Non-pigmented ciliary epithelial cell (primary cell): ENCODE measurements at places on chromosomes 4 and X.

DNA sequence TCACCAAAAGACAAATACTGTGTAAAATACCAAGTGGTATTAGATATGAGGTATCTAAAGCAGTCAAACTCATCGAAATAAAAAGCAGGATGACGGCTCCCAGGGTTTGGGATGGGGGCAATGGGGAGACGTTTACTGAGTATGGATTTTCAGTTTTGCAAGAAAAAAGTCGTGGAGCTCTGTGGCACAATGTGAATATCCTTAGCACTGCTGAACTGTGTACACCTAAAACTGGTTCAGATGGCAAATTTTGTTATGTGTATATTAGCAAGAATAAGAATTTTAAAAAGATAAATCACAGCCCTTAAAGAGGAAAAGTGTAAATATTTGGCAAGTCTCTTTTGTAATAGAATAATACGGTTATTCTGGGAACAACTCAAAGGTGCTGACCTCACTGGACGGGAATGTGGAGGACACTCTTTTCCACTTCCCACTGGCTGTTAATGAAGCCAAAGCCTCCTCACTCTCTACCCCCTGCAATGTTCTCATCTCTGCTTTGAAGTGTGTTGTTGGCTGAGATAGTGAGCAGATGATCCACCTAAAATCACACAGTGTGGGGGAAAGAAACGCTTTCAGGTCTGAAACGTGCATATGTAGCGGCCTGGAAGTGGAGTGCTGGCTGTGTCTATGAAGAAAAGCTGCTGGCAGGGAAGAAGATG, 49.2 kb downstream of the SEL1L3 start:
- peak; percentile 31 for DNase-seq

GRCh38 chr4:1175635-1176229, 3.3 kb upstream of the SPON2 start:
- DNase-seq: no peak

GRCh38 chr4:100189820-100190642, at the start of gene DDIT4L:
Gene DDIT4L, minus strand, starts transcription at chr4:100190468. Its CDS starts 485 bp downstream, at chr4:100189983.
- DNase-seq: no peak

DNA sequence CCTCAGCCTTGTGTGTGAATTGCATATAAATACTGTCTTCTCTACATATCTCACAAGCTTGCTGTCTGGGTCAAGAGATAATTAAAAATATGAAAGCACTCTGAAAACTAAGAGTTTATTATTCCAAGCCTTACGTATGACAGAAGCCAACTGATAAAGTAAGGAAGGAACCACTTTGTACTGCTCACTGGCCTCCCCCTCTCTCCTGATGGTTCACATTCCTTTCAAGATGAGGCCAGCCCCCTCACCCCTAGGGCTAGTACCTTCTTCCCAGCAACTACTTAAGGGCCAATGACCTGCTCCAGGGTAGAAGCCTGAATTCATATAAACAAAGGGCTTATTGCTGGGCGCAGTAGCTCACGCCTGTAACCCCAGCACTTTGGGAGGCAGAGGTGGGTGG, 5.4 kb upstream of the SOWAHD start:
- no peak for DNase-seq

- no peak for DNase-seq
Measured at GRCh38 chrX:24479924-24480323, 14.8 kb downstream of the PDK3 start.

DNA sequence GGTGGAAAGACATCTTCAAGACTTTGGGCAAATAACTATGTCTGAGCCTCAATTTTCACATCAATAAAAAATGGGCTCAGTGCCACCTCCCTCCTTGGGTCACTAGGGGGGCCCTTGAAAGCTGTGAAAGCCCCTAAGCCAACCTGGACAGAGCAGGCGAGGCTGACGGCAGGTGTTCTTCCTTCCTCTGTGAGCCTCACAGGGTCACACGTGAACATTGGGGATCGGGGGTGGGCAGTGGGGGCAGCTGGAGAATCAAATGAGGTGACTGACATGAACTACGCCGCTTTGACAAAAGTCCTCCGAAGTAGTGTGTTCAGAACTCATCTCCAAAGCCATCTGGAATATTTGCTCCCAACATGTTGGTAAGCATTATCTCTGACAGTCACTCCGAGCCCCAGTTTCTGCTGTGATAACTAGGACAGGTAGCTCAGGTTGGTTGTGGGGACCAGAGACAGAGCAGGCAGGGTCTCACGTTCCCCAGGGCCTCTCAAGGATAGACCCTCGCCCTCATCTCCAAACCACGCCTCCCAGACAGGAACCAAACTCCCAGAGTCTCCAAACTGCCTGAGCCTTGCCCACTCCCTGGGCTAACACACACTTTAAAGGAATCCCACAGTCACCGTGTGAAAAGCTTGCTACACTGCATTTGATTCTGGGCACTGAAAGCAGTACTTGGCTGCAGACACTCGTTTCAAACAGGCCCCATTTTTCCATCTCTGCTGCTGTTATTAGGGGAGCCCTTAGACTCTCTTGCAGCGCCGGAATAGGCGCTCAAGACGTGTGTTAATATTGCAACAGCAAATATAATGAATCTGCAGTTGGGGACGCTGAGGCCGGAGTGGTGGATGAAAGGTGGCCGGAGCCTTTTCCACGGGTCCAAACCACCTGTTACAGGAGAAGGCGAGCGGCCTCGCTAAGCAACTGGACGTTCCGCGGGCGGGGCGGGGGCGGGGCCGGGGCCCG, 717 bp upstream of the WFS1 start:
- DNase-seq: no peak

DNA sequence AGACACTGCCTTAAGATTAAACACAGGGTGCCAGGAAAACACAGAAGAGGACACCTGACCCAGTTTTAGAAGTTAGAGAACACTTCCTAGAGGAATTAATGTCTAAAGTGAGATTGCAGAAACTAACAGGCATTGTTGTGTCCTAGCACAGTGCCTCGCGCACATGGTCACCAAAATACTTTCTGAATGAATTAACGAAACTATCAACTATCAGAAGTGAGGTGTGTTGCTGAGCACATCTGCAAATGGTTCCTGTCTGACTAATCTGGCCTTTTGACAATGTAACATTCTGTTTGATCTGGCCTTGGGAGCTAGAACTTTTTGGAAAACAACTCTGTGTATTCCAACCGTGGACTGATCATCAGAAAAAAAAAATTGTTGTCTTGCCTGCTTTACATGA, 556.8 kb upstream of the LCORL start:
- no peak for DNase-seq

GRCh38 chrX:41009850-41010846, 75.1 kb upstream of the USP9X start:
- DNase-seq: no peak
